ENCODE measurements at places on chromosomes 5 and 9. TPM values are rescaled to one million over a fixed set of nuclear protein-coding genes. Genes with fewer than 3 reads are reported as not detected.

SPATA6L gene
- total RNA-seq = 0.48 TPM

GRCh38 chr5:79692596-79692995 lies 3.0 kb downstream of the CMYA5 start:
- no peak for DNase-seq

DNA sequence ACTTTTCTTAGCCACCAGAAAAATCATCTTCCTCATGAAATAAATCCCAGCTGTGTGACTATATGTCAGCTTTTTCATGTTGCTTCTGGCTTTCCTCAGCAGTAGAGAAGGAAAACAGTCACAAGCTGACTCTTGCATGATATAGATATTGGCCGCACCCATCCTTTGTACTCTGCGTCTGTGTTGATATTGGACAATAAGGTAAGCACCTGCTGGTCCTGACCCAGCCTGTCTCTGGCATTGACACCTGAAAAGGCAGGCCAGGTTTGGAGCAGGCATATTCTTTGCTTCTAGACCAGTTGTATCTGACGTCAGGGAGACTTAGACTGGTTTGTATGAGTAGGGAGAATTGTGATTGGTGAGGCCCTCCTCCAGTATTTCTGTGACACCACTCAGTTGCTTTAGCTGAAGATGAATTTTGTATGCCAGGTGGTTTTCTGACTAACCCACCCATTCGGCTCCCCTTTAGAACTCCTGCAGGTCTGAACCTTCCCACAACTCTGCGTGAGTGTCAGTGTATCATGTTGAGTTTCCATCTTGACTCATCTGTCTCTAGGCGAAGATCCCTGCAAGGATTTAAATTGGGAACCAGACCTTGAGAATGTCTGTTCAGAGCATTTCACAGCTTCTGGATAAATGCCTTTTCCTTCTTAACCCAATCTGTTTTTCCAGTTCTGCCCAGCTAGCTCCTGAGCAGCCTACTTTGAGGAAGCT lies 151.2 kb upstream of the RUSC2 start:
- no peak for DNase-seq

DNA sequence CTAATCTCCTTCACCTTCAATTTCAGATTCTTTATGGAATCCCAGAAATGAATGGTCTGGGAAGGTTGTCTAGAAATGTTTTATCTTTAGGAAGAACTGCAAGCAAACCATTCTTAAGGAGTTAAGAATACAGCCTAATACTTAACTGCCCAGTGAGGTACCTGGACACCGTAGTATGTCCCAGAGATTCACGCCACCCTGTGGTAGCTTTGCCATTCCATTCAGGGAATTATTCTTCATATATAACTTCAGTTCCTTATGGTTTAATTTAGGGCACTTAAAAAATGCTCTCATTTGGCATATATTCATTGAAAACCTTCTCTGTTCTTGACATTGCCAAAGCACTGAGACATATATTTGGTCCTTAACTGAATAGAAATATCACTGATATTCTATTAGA lies 49.7 kb downstream of the ACTBL2 start:
- DNase-seq = no peak

LCN9 gene
- total RNA-seq = not detected

ARL14EPL gene
- total RNA-seq = not detected

- no peak for DNase-seq
Observed at GRCh38 chr5:140109759-140110645, 3.9 kb upstream of the PURA start.

- no peak for DNase-seq
Observed at GRCh38 chr9:89799766-89800165, 195.0 kb downstream of the GADD45G start.

- peak; percentile 72 for DNase-seq
Observed at GRCh38 chr9:120928015-120928482, 1.5 kb upstream of the TRAF1 start.

ADGRD2 gene
- total RNA-seq = not detected

DNA sequence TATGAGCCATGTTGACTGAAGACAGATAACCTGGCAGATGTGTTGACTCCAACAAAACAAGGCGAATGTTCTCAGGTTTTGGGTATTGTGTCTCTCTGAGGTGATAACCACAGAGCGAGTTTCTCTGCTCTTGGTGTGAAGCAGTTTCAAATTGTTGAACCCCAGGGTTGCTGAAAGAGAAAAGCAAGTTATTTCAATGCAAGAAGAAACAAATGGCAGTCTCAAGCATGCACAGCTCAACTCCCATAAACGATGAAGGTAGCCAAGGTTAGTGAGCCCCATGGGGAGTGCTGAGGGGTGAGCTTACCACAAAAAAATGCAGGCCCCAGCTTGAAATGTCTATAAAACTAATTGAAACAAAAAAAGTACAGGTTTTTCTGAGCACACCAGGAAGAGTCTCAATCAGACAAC lies 220.8 kb upstream of the DAPK1 start:
- no peak for DNase-seq

GDF9 gene
- total RNA-seq = 0.43 TPM

DNA sequence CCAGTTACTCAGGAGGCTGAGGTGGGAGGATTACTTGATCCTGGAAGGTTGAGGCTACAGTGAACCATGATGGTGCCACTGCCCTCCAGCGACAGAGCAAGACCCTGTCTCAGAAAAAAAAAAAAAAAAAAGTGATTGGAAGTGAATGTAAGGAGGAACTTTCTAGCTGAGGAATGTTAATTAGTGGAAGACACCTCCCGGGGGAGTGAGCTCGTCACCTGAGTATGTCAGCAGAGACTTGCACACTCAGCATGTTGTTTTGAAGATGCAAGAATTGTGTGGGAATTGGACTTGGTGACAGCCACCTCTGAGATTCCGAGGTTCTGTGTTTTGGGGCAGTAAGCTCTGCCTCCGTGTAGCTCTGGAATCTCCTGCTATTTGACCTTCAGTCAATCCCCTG lies 3.6 kb downstream of the SYNPO start:
- DNase-seq = no peak

- DNase-seq = no peak
Observed at GRCh38 chr5:155540000-155540595, 526.5 kb downstream of the KIF4B start.

DNA sequence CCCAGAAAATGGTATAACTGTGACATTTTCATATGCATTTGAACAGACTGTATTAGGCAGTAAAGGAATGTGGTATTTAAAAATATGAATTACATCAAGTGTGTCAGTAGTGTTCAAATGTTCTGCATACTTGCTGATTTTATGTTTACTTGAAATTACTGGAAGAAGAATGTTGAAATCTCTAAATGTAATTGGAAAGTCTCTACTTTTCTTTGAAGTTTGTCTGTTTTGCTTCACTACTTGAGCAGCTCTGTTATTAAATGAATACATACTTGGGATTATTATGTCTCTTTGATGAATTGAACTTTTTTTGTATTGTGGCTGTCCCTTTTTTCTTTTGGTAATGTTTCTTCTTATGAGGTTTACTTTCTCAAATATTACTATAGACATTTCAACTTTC lies 205.6 kb downstream of the TAF11L14 start:
- DNase-seq = no peak

TPPP gene
- 0.55 TPM for total RNA-seq

RNF44 gene
- total RNA-seq = 61.9 TPM
